Mammary microvascular endothelial cell (primary cell): ENCODE measurements at places on chromosomes 3 and 15. TPM values are rescaled to one million over a fixed set of nuclear protein-coding genes. Genes with fewer than 3 reads are reported as not detected.

ZDHHC23 gene
- total RNA-seq, result 2.0 and 3.3 TPM in 2 replicates

CLDN1 gene
- total RNA-seq, result 11.3 and 12.6 TPM in 2 replicates

GOLGA8O gene
- not detected in 2 replicates for total RNA-seq

SNRPA1 gene
- total RNA-seq, result 65.8 and 70.2 TPM in 2 replicates

ASB14 gene
- not detected in 2 replicates for total RNA-seq

STAB1 gene
- 149 and 154 TPM in 2 replicates for total RNA-seq

C3orf85 gene
- not detected in 2 replicates for total RNA-seq

TFG gene
- 104 TPM in 2 replicates for total RNA-seq

NEK10 gene
- 0.13 and 0.30 TPM in 2 replicates for total RNA-seq

GOLGA8J gene
- total RNA-seq, result not detected in 2 replicates

KCNAB1 gene
- total RNA-seq, result 0.20 and 0.53 TPM in 2 replicates

ROPN1 gene
- not detected in 2 replicates for total RNA-seq

SNX22 gene
- total RNA-seq, result 0.39 and 0.60 TPM in 2 replicates

LRRC57 gene
- 18.1 and 18.7 TPM in 2 replicates for total RNA-seq

OCA2 gene
- not detected in 2 replicates for total RNA-seq

AHSG gene
- total RNA-seq, result not detected in 2 replicates

AEN gene
- 62.8 and 67.7 TPM in 2 replicates for total RNA-seq

ZSCAN29 gene
- total RNA-seq, result 5.8 and 7.2 TPM in 2 replicates

SPESP1 gene
- 4.3 and 5.6 TPM in 2 replicates for total RNA-seq

FEZF2 gene
- total RNA-seq, result not detected in 2 replicates

PPARG gene
- 17.1 and 20.1 TPM in 2 replicates for total RNA-seq

XCR1 gene
- total RNA-seq, result not detected in 2 replicates

GOLGA6L10 gene
- total RNA-seq, result 0.05 and 0.13 TPM in 2 replicates

CPLX3 gene
- total RNA-seq, result not detected in 2 replicates

GABPB1 gene
- total RNA-seq, result 42.9 and 43.2 TPM in 2 replicates

LIPH gene
- total RNA-seq, result not detected in 2 replicates

REC114 gene
- total RNA-seq, result not detected in 2 replicates

AGBL1 gene
- not detected in 2 replicates for total RNA-seq

MKRN2 gene
- total RNA-seq, result 32.8 and 34.7 TPM in 2 replicates

ZNF501 gene
- 3.0 and 3.7 TPM in 2 replicates for total RNA-seq

USP50 gene
- not detected in 2 replicates for total RNA-seq

LRRK1 gene
- total RNA-seq, result 9.0 and 9.6 TPM in 2 replicates

PTX3 gene
- total RNA-seq, result 246 and 258 TPM in 2 replicates

SELENOS gene
- total RNA-seq, result 66.4 and 69.0 TPM in 2 replicates

HIGD2B gene
- not detected in 2 replicates for total RNA-seq

IQCF6 gene
- not detected in 2 replicates for total RNA-seq

MLF1 gene
- total RNA-seq, result 1.9 and 10.1 TPM in 2 replicates

SOX2 gene
- total RNA-seq, result not detected in 2 replicates

ZNF660 gene
- 0.33 and 0.49 TPM in 2 replicates for total RNA-seq

ACVR2B gene
- total RNA-seq, result 1.1 and 1.4 TPM in 2 replicates

PIF1 gene
- total RNA-seq, result 15.1 and 16.0 TPM in 2 replicates

SETD5 gene
- 25.6 and 25.9 TPM in 2 replicates for total RNA-seq

C3orf70 gene
- 2.1 and 3.1 TPM in 2 replicates for total RNA-seq

SLC38A3 gene
- 0.20 TPM in 1 of 2 replicates, not detected in the other for total RNA-seq

PEX11A gene
- total RNA-seq, result 1.9 and 2.4 TPM in 2 replicates

KCNMB3 gene
- total RNA-seq, result 0.33 and 1.4 TPM in 2 replicates

NME9 gene
- 0.07 TPM in 1 of 2 replicates, not detected in the other for total RNA-seq

UBE2E1 gene
- 99.5 and 141 TPM in 2 replicates for total RNA-seq

SH2D7 gene
- total RNA-seq, result not detected in 2 replicates

SEMA3G gene
- total RNA-seq, result 3.5 and 3.6 TPM in 2 replicates

ISL2 gene
- 0.27 TPM in 1 of 2 replicates, not detected in the other for total RNA-seq
